ENCODE measurements at places on chromosomes 12 and 14. TPM values are rescaled to one million over a fixed set of nuclear protein-coding genes. Genes with fewer than 3 reads are reported as not detected.

Gene RCOR1
- total RNA-seq, result 14.3 TPM

Gene PRPH
- 2,189 TPM for total RNA-seq

Gene TOMM20L
- total RNA-seq, result not detected

Gene RIN3
- 0.76 TPM for total RNA-seq

Gene LALBA
- not detected for total RNA-seq

Gene CLEC7A
- not detected for total RNA-seq

Gene RFX4
- not detected for total RNA-seq

Gene KLHL33
- total RNA-seq, result 0.15 TPM

Gene AREL1
- total RNA-seq, result 69.7 TPM

Gene APOF
- total RNA-seq, result not detected

Gene OTX2
- total RNA-seq, result 18.8 TPM

Gene GPR135
- total RNA-seq, result 0.91 TPM

Gene TMPRSS12
- total RNA-seq, result not detected

Gene PKP2
- 2.5 TPM for total RNA-seq

Gene FAM181A
- total RNA-seq, result not detected

Gene RNF212B
- not detected for total RNA-seq

Gene P2RX4
- total RNA-seq, result 3.7 TPM

Gene CBLN3
- total RNA-seq, result 0.51 TPM

Gene HOXC10
- not detected for total RNA-seq

Gene PROX2
- total RNA-seq, result not detected

Gene SBNO1
- 50.9 TPM for total RNA-seq

Gene POLE
- total RNA-seq, result 38.6 TPM

Gene ANO2
- total RNA-seq, result not detected

Gene RPS6KL1
- total RNA-seq, result 248 TPM

Gene TOGARAM1
- 16.7 TPM for total RNA-seq

Gene OR6C74
- total RNA-seq, result not detected

Gene ATL1
- total RNA-seq, result 44.0 TPM

Gene AMHR2
- total RNA-seq, result not detected

Gene DEPDC4
- 2.0 TPM for total RNA-seq

Gene PPP1R12A
- total RNA-seq, result 56.8 TPM

Gene IGFBP6
- not detected for total RNA-seq

Gene CFAP73
- not detected for total RNA-seq

Gene GCH1
- total RNA-seq, result 2.4 TPM

Gene KRT79
- total RNA-seq, result not detected

Gene CDCA3
- total RNA-seq, result 5.2 TPM

Gene GPR68
- not detected for total RNA-seq

Gene ISM2
- not detected for total RNA-seq

Gene NRIP2
- total RNA-seq, result not detected

Gene ERGIC2
- 31.5 TPM for total RNA-seq

Gene DIO3
- not detected for total RNA-seq

Gene GYS2
- total RNA-seq, result not detected

Gene FAM186B
- not detected for total RNA-seq

Gene EFS
- 90.4 TPM for total RNA-seq

Gene TMEM119
- 0.15 TPM for total RNA-seq

Gene PTPRO
- total RNA-seq, result 32.5 TPM

Gene LRRC74A
- not detected for total RNA-seq

Data from glutamatergic neuron (in vitro differentiated cells).